Naive B cell (primary cell): ENCODE measurements at places on chromosomes 2 and 18. TPM values are rescaled to one million over a fixed set of nuclear protein-coding genes. Genes with fewer than 3 reads are reported as not detected.

Gene MERTK
- not detected for polyA plus RNA-seq

Gene SERPINB10
- polyA plus RNA-seq: not detected

Gene CYP26B1
- polyA plus RNA-seq: not detected

Gene SCN2A
- polyA plus RNA-seq: 0.04 TPM

Gene SLC38A11
- polyA plus RNA-seq: 14.3 TPM

DNA sequence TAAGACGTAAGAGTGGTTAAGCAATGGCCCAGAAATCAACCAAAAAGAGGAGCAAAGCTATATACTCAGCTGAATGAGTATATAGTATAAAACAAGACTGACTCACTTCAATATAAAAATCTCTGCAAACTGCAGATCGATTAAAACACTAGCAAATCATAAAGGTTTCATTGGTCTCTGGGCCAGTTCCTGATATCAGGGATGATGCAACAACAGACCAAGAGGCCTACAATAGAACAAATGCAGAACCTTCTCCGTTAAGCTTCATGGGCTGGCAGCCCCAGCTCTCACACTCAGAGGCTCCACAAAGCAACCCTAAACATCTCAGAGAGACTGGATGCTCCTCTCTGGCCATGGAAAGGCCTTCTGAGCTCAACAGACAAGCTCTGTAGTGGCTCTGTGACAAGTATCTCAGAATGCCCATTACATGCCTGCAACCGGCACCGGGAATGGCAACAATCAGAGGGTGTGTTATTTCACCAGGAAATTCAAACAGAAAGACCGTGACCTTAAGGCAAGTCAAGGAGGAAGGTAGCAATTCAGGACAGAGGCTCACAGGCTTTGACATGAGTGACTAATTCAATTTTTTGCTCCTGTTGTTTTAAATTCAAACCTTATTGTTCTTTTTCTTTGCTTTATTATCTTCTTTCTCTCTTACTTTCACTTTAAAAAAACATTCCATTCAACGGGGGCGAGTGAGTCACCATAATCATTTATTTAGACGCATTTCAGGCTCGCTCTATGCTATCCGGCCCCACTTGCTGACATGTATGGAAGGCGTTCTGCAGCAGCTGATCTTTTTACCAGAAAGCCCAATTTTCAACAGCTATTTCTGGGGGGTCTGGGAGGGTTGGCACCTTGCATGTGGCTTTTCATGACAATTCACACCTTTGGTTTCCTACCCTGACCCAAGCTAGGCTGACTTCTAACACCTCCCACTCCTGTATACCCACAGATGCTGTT lies 15.1 kb downstream of the CYRIA start:
- peaks cover 92% of the 10 kb centered on the region for H3K4me1 ChIP-seq
- H3K27ac ChIP-seq: peak overlapping the region; percentile 78
- no peaks in the 10 kb centered on the region for H3K36me3 ChIP-seq
- no peak for DNase-seq

- no peak for DNase-seq
- H3K36me3 ChIP-seq: peaks cover 9% of the 10 kb centered on the region
- H3K27me3 ChIP-seq: no peaks in the 10 kb centered on the region
- no peaks in the 10 kb centered on the region for H3K4me1 ChIP-seq
Observed at GRCh38 chr2:119327431-119327830, 39.2 kb downstream of the C2orf76 start.

GRCh38 chr2:208906330-208906729 lies 499.7 kb downstream of the PTH2R start:
- H3K36me3 ChIP-seq: no peaks in the 10 kb centered on the region
- no peak overlapping the region for H3K27ac ChIP-seq
- H3K27me3 ChIP-seq: no peaks in the 10 kb centered on the region
- DNase-seq: no peak
- H3K4me3 ChIP-seq: no peak overlapping the region

DNA sequence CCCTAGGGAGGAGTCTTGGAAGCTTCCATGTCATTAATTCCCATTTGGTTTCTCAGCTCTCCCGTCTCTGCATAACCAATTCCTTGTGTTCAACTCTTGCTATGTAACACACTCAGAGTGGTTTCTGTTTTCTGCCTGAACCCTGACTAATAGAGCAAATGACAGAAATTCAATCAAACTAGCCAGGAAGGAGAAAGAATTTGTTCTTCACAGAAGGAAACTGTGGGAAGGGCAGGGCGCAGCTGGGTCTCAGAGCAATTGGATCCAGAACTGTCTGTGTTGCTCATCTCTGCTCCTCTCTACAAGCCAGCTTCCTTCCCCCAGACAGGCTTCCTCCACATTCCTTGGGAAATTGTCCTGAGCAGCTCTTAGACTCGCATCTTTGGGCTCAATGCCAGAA lies 269.8 kb downstream of the TNS1 start:
- no peak overlapping the region for H3K4me3 ChIP-seq
- DNase-seq: no peak
- H3K36me3 ChIP-seq: peaks cover 11% of the 10 kb centered on the region
- peaks cover 45% of the 10 kb centered on the region for H3K27me3 ChIP-seq
- H3K27ac ChIP-seq: no peak overlapping the region
- H3K4me1 ChIP-seq: peaks cover 17% of the 10 kb centered on the region

DNA sequence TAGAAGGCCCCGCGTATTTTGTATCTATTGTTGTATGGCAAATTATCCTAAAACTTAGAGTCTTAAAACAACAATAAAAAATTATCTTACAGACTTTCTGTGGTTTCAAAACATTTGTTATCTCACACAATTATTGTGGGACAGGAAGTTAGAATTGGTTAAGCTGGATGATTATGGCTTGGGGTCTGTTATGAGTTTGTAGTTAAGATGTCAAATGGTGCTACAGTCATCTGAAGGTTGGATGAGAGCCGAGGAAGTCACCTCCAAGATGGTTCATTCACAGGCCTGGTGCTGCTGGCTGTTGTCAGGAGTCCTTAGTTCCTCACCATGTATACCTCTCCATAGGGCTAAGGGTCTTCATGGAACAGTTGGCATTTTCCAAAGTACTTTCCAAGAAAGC lies 175.6 kb upstream of the FANCL start:
- no peak for DNase-seq
- H3K27ac ChIP-seq: no peak overlapping the region

DNA sequence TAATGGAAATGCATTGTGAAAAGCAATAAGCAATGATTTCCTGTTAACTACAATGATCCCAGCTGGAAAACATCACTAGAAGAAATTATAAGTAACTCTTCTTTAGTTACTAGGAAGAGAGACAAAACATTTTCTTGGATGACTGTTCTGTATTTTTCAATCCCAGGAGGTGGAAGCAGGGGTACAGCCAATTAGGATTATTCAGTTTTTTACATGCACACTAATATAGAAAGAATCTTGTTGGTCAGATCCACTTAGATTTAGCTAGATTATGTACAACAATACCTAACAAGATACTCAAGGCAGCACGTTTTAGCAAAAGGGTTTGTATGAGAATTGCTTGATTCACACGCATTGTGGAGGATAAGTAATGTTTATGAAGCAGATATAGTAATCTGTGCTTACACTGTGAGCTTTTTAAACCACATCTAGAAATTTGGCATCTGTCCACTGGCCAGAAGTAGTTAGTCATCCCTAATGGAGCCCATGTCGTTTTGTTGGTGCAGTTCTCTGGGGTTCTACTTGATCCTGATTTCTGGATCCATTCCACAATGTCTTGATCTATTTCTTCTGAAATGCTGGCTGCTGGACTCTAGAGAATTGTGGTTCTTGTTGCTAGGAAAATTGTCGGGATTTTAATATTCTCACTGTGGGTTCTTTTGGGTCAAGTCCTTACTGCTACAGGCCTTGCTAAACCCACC lies 199.7 kb downstream of the ADCYAP1 start:
- no peaks in the 10 kb centered on the region for H3K27me3 ChIP-seq
- no peak for DNase-seq
- no peaks in the 10 kb centered on the region for H3K36me3 ChIP-seq
- H3K27ac ChIP-seq: no peak overlapping the region

DNA sequence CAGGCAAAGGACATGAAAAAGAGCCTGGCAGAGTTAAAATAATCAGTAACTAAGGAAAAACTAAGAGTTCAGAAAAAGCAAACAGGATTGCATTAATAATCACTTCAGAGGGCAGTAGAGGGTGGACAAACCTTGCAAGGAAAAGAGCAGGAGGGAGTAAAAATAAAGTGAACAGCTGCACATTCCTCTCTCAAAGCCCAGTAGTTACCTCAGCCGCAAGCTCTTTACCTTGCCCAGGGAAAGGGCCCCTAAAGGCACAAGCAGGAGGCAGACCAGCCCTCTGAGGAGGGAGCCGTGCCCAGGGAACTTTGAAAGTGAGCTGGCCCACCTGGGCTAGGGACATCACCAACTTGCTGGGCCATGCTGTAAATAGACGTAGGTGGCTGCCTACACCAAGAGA lies 196.9 kb downstream of the C1D start:
- DNase-seq: no peak
- H3K27ac ChIP-seq: no peak overlapping the region
- peaks cover 14% of the 10 kb centered on the region for H3K27me3 ChIP-seq
- no peaks in the 10 kb centered on the region for H3K4me1 ChIP-seq

- H3K4me1 ChIP-seq: no peaks in the 10 kb centered on the region
- H3K27ac ChIP-seq: no peak overlapping the region
- no peaks in the 10 kb centered on the region for H3K27me3 ChIP-seq
- no peaks in the 10 kb centered on the region for H3K36me3 ChIP-seq
- no peak overlapping the region for H3K4me3 ChIP-seq
Observed at GRCh38 chr2:83055376-83056010, 1403.6 kb downstream of the SUCLG1 start.

DNA sequence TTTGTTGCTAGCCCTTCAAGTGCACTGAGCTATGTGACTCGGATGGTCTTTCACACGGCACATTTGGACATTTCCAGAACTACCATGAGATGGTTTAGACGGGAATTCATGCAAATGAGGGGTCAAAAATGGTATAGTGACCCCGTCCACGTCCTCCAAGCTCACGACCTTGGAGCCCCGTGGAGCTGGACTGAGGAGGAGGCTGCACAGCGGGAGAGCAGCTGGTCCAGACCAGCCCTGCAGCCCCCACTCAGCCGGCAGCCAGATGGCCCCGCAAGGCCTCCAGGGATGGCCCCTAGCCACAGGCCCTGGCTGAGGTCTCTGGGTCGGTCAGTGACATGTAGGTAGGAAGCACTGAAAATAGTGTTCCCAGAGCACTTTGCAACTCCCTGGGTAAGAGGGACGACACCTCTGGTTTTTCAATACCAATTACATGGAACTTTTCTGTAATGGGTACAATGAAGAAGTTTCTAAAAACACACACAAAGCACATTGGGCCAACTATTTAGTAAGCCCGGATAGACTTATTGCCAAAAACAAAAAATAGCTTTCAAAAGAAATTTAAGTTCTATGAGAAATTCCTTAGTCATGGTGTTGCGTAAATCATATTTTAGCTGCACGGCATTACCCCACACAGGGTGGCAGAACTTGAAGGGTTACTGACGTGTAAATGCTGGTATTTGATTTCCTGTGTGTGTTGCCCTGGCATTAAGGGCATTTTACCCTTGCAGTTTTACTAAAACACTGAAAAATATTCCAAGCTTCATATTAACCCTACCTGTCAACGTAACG lies 88.8 kb downstream of the EPAS1 start:
- H3K27ac ChIP-seq: no peak overlapping the region
- no peaks in the 10 kb centered on the region for H3K36me3 ChIP-seq
- H3K4me1 ChIP-seq: no peaks in the 10 kb centered on the region

GRCh38 chr2:210370562-210370961 lies 55.6 kb upstream of the MYL1 start:
- H3K4me1 ChIP-seq: no peaks in the 10 kb centered on the region
- no peak overlapping the region for H3K27ac ChIP-seq

- H3K36me3 ChIP-seq: no peaks in the 10 kb centered on the region
- no peak for DNase-seq
- no peaks in the 10 kb centered on the region for H3K4me1 ChIP-seq
- H3K27ac ChIP-seq: no peak overlapping the region
Observed at GRCh38 chr18:42274488-42275137, 319.6 kb downstream of the PIK3C3 start.

DNA sequence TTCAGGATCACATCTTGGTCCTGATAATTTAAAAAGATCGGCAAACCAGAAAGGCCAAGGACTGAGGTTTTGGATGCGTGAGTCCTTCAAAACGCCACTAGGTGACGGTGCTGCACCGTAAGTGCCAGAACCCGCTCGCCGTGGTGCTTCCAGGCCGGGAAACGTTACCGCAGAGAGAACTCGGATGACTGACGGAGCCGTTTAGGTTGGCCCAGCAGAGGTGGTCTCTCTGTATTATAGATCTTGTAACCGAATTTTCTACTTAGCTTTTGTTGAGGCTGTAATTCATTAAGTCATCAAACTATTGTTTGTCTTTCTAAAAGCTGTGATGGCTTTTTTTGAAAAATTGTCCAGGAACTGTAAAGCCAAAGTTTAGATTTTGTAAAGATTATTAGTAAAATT lies 39.8 kb upstream of the ADCYAP1 start:
- peak; percentile 3 for DNase-seq
- no peaks in the 10 kb centered on the region for H3K36me3 ChIP-seq
- peaks cover 32% of the 10 kb centered on the region for H3K27me3 ChIP-seq

GRCh38 chr18:60149316-60149715 lies 223.3 kb downstream of the MC4R start:
- H3K4me3 ChIP-seq: no peak overlapping the region
- H3K4me1 ChIP-seq: no peaks in the 10 kb centered on the region
- no peaks in the 10 kb centered on the region for H3K27me3 ChIP-seq
- no peaks in the 10 kb centered on the region for H3K36me3 ChIP-seq
